Stimulated activated CD8-positive, alpha-beta memory T cell treated with anti-CD3 and anti-CD28 coated beads, Interleukin-4, amount 100 ng/mL, for 4 hours (primary cell): ENCODE measurements at places on chromosomes 5 and 9.

DNA sequence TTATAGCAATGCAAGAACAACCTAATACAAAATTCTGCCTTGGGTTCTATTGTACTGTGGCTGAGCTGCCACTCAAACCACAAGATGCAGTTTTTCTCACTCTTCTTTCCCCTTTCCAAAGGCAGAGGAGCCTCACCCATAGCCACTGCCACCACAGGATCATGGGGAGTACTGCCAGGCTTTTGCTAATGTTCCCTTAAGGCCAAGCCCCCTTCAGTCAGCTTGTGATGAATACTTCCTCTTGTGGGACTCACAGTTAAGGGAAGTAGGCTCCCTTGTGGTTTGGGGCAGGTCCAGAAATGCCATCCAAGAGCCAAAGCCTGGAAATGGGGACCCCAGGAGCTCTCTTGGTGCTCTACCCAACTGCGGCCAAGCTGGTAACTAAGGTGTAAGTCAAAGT, 258.7 kb downstream of the SPATA31D1 start:
- no peak for DNase-seq

DNA sequence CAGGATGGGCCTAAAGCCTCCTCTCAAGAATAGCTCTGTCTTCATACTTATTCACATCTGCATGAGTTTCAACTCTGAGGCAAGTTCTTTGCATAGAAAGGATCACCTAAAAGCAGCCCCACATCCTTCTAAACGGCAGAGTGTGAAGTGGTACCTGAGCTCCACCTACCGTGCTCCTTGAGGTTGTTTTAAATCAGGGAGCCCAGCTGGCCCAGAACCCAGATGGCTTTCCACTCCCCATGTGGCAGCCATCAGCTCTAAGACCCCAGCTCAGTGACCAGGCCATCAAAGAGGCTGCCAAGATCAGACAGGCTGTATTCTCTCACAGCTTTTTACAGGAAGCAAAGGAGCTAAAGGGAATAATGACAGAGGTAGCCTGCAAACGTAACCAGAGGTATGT, 299.3 kb downstream of the RASEF start:
- no peak for DNase-seq

- DNase-seq: no peak
Observed at GRCh38 chr5:52015760-52016159, 632.5 kb downstream of the ISL1 start.

DNA sequence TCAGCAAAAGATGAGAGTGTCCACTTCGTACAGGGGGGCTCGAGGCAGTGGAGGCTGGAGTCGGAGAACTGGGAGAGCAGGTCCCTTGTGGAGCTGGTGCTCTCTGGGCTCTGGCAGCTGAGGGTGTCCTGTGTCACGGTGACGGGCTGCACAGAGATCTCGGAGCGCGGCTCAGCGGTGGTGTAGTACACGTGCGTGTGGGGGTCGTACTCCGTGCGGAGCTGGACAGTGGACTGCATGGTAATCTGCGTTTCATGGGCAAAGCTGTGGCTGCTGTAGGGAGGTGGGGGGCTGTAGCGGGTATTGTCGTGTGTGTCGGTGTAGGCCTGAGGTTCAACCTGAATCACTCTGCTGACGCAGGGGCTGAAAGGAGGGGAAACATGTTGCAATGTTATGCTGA, 48.0 kb downstream of the PTCH1 start:
- DNase-seq: no peak

GRCh38 chr9:37281541-37281940, 141.0 kb upstream of the GRHPR start:
- DNase-seq: no peak

DNA sequence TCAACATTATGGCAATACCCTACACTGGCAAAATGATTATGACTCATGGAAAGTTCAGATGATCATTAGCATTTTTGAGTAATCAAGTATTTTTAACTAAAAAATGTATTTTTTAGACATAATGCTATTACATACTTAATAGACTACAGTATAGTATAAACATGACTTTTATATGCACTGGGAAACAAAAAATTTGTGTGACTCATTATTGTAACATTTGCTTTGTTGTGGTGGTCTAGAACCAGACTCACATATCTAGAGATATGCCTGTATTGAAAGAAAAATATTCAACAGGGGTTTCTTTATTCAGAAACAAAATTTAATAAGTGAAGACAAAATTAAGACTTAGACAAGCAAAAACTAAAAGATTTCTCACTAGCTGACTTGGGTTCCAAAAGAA, 385.3 kb upstream of the RIOK2 start:
- no peak for DNase-seq

DNA sequence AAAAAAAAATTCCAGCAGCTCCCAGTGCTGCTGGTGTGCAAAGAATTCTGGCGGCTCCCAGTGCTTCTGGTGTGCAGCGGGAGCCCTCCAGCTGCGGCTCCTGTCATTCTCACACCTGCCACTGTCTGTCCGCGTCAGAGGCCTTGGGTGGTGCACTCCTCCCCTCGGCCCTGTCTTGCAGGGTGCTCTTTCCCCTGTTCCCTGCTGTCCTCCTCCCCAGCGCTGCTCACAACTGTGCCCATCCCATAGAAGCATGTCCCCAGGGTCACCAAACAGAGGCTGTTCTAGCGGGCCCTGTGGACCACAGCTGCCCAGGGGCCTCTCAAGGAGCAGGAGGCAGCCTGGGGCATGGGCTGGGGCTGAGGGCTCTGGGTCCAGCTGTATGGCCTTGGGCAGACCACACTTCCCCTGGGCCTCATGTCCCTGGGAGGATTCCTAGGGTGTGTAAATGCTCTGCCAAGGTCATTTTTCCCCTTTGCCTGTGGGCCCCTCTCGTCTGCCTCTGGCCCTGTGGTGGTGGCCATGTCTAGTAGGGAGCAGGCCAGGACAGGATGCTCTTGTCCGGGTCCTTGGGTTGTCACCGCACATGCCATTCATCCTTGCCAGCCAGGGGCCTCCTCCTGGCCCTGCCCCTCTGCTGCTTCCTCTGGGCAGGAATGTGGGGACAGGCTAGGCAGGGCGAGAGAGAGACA, 68.2 kb downstream of the PHF2 start:
- no peak for DNase-seq

DNA sequence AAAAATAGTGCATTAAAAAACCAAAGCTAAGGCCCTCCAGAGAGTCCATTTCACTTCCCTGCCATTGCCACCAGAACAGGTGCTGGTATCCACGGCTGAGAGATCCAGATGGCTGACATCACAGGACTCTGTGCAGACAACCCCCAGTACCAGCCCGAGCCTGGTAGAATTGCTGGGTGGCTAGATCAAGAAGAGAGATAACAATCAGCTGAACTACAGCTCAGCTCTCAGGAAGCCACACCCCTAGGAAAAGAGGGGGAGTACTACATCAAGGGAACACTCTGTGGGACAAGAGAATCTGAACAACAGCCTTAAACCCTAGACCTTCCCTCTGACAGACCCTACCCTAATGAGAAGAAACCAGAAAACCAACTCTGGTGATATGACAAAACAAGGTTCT, 73.8 kb upstream of the SLIT3 start:
- DNase-seq: no peak

GRCh38 chr9:36924757-36925432, 109.2 kb downstream of the PAX5 start:
- no peak for DNase-seq

DNA sequence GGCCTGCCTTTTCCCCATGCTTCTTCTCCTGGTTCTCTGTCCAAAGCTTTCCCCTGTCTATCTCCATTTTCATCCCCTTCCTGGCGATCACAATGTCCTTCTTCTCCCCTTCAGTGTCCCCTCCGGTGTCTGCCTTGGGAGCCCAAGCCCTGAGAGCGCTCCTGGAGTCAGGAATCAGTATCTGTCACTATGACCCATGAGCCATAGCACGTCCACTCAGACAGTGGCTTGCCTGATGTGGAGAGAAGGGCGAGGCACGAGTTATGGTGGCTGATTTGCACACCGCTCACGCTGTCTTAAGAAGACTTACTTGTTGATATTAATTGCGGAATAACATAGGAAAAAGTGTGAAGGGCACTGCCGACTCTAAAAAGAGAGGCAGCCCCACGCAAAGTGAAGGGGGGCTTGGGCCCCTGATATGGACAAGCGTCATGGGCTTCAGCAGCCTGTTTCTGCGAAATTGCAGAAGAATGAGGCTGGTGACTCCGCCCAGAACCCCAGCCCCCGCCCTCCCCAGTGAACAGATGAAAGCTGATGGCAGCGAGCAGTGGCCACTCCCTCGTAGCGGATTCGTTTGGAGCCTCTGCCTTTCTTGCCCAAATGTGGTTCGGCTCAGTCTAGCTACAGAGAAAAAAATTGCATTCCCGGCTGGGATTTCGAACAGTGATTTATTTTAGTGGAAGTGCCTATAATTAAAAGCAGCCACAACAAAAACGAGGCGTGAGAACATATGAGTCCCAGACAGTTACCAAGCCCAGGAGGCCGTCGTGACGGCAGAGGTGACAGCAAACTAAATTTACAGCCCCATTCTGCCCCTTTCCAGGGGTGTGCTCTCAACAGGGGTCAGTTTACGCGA, 149.8 kb downstream of the ICE1 start:
- no peak for DNase-seq

DNA sequence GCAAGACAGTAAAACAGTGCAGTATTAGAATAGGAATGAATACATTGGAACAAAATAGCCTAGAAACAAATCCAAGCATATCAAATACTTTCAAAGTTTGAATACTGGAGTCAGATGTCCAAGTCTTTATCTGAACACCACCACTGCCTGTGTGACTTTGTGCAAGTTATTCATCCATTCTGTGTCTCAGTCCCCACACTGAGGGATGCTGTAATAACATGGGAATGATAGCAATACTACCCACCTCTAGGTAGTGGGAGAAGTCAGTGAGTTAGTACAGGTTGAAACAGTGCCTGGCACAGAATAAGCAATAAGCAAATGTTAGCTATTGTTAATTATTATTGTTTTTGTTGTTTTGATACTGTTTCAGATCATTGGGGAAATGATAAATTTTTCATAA, 130.9 kb downstream of the SUSD1 start:
- DNase-seq: no peak

DNA sequence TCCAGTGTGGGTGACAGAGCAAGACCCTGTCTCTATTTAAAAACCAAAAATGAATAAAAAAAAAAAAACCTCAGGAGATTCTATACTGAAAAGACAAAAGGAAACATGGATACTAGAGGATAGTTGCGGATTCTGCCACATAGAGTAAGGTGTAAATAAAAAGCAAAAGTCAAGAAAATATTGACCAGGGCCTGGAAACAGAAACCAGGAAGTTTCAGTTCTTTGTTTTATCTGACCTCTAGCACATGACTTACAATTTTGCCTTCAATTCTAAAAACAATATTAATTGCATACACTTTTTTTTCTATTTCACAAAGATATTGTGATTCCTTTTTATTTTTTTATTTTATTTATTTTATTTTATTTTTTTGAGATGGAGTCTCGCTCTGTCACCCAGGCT, 96.2 kb upstream of the NMUR2 start:
- DNase-seq: no peak

DNA sequence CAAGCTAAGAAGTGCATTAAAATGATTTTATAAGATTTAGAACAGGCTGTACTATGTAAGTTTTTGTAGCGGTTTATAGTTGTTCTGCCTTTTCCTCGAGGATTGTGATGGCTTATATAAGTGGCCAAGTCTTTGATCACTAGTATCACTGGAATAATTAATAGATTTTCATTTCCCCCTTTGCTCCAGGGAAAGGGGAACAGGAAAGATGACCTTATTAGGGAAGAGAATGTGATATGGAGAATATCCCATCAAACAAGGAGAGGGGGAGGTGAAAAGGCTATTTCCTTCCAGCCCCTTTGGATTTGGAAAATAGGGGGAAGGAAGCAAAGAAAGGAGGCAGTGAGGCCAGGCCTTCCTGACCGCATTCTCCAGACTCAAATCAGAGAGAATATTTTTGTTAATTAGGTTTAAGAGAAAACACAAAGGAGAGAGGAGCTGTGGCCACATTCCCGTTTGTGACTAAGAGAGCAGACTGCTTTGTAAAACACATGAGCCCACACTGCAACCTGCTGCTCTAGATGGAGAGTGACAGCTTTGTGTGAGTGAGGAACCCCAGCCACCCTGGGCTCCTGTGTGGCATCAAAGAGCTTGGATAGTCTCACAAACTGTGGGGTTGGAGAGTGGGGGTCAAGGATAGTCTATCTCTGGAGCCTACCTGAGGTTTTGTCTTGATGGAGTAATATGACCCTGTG, 359.5 kb downstream of the DTWD2 start:
- no peak for DNase-seq

DNA sequence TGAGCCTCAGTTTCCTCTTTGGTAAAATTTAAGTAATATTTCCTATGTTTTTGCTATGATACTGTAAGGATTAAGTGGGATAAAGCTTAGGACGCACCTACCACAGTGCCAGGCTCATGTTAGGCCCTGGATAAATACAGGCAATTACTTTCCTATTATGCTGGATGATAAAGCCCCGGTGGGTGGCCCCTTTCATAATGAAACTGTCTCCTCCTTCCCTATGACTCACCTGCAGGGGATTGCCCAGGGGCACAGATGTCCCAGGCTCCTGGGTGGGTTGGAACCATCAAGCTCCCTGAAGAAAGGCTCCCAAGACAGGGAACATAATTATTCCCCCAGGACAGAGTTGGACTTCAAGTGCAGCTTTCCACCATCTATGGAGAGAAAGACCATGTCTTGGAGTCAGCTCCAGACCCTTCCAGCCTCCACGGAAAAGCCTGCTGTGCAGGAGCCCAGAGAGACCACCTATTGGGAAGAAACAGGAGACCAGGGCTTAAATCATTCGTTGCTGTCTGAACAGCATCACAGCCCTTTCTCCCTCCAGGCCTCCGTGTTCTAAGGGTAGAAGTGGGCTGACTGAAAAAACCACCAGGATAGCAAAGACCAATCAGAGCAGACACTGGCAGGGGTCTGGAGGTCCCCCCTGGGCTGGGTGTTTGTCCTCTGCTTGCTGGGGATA, 43.2 kb upstream of the FOXE1 start:
- no peak for DNase-seq

GRCh38 chr5:53777864-53778618, 217.6 kb downstream of the NDUFS4 start:
- no peak for DNase-seq

- no peak for DNase-seq
Observed at GRCh38 chr5:16763211-16763610, 146.4 kb upstream of the RETREG1 start.
